Activated naive CD4-positive, alpha-beta T cell treated with anti-CD3 and anti-CD28 coated beads for 36 hours (primary cell): ENCODE measurements at places on chromosomes 2 and 18. TPM values are rescaled to one million over a fixed set of nuclear protein-coding genes. Genes with fewer than 3 reads are reported as not detected.
A peak's percentile ranks its signal among the peaks of the same experiment; 100 is the strongest.

DTNA gene
- 0.27 TPM for total RNA-seq

OST4 gene
- 282 TPM for total RNA-seq

DNA sequence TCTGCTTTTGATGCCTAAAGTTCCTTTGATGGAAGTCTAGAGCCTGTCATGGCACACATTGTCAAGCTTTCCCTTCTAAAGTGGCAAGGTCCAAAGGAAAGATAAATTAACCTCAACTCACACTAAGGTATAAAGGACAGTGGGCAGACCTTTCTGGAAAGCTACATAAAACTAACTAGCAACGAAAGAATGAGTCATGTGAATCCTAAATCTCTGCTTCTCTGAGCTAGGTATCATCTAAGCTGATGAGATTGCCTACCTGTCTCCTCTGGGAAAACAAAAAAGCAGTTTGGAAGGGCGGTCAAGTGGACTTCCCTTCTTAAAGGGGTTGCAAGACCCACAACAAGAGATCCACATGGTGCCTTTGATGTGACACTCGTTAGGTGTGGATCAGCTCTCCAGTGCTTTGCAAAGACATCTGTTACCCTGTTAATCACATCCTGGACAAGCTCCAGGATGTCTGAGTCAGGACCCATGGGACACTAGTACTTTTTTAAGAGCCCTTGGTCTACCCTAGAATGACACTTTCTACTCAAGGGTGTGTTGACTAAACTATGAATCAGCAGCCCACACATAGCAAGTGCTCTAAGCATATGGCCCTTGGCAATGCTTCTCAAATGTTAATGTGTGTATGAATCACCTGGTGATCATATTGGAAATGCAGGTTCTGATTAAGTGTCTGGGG, 173.5 kb downstream of the ALK start:
- peak; percentile 9 for DNase-seq

TMEM37 gene
- total RNA-seq = not detected

- no peak for DNase-seq
Measured at GRCh38 chr2:120544522-120544921, 191.1 kb upstream of the GLI2 start.

GRCh38 chr2:121567957-121568409, 37.3 kb downstream of the RNU4ATAC start:
- no peak for DNase-seq

DNA sequence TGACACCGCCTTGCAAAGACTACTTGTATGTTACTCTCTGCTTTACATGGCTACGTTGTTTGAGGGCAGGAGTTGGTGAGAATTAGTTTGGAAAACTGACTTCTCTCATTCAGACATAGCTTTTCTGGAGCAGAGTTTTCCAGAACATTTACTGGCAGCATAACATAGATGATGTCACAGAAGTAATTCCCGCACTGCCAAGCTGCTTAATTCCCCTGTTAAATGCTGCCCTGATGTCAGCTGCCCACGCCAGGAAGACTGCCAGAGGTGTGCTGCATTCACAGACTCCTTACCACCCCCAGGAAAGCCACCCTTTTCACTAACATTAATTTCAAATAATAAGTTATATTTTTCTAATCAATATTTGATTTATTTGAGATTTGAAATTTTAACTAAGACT, 24.7 kb upstream of the PTPN2 start:
- DNase-seq = no peak

DNA sequence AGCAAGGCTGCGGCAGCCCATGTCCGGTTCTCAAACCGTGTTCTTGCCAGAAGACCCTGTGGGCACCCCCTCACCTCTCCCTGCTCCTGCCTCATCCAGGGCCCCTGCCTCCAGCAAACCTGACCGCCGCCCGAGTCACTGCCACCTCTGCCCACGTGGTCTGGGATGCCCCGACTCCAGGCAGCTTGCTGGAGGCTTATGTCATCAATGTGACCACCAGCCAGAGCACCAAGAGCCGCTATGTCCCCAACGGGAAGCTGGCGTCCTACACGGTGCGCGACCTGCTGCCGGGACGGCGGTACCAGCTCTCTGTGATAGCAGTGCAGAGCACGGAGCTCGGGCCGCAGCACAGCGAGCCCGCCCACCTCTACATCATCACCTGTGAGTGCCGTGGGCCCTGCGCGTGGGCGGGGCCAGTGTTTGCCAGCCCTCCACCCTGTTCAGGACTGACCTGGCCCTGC, 32.2 kb downstream of the MTERF4 start:
- DNase-seq = no peak
